Muscle of leg (tissue), 16 donors: ENCODE measurements at places on chromosomes 13 and 19. TPM values are rescaled to one million over a fixed set of nuclear protein-coding genes. Genes with fewer than 3 reads are reported as not detected.

DNA sequence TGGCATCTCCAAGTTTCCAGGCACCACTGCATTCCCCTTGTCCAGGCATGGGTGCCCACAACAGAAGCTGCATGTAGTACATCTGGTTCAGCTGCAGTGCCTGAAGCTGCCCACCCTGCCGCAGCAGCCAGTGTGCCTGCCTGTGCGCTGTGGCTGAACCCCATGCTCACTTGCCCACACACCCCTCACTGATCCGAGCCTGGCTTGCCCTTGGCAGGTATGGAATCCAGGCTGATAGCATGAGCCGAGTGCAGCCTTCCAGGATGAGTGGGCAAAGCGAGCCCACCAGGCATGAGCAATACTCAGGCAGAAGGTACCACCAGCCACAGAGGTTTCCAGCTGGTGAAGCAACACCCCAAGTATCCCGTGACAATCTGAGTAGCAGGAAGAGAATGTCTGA is 280.3 kb upstream of the KLF12 start:
- no peaks in the 10 kb centered on the region for H3K36me3 ChIP-seq
- no peaks in the 10 kb centered on the region for H3K27me3 ChIP-seq
- no peak overlapping the region for H3K27ac ChIP-seq
- no peak for DNase-seq
- H3K4me3 ChIP-seq = no peak overlapping the region
- no peaks in the 10 kb centered on the region for H3K4me1 ChIP-seq

Gene RASL11A
- 3.6 TPM for total RNA-seq

Gene UGGT2
- 40.0 TPM for total RNA-seq

Gene KL
- 4.2 TPM for total RNA-seq

DNA sequence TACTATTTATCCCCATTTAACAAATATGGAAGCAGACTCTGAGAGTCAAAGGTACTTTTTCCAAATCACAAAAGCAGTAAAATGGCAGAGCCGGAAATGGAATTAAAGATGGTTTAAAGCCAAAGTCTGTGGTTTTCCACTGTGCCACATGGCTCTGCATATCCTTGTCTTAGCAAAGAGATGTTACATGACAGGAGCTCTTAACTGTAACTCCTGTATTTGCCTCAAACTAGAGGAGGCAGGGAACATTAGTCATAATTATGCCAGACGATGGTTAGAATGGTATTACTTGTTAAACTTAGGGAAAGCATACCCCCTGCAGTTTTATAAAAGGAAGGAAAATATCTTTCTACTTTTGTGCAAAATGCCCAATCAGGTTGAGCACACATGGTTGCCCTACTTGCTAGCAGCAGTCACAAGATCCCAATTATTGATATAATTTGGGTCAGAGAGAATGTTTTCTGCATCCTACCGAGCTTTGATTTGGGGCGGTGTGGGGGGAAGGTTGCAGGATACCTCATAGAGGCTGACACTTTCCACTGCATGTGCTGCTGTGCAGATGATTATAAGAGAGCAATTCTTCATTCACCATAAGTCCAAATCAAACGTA is 42.0 kb upstream of the MAB21L1 start:
- H3K4me1 ChIP-seq = no peaks in the 10 kb centered on the region
- no peaks in the 10 kb centered on the region for H3K36me3 ChIP-seq
- no peak for DNase-seq
- no peak overlapping the region for H3K27ac ChIP-seq

DNA sequence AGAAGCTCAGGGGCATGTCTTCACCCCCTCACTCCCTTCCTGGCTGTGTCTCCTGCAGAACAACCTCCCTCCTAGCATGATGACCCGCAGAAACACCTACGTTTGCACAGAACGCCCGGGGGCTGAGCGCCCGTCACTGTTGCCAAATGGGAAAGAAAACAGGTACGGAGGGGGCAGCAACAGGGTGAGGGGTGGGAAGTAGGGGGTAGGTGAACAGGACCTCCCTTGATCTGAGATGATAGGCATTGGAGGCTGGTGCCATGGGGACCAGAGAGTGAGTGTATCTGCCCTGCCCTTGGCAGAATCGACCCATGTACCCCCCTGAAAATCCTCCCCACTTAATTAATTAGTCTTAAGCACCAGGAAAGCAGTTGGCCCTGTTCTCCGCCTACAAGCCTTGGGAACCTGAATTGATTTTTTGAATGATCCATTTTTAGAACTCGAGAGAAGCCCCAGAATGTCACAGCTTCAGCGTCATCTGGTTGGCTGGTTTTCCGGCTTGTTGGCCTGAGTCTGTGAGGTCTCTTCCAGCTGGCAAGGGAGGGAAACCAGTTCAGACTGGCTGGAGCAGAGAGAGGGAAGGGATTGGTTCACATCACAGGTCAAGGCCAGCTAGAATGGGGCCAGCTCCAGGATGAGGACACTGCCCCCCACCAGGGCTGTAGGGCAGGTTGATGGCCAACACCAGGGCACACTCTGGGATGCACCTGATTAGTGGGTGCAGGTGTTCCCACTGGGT is 28.2 kb downstream of the CKM start:
- H3K4me1 ChIP-seq = peaks cover 10% of the 10 kb centered on the region
- H3K36me3 ChIP-seq = peaks cover 58% of the 10 kb centered on the region
- H3K27me3 ChIP-seq = no peaks in the 10 kb centered on the region
- no peak overlapping the region for H3K27ac ChIP-seq
- H3K4me3 ChIP-seq = no peak overlapping the region

- H3K27ac ChIP-seq = no peak overlapping the region
- DNase-seq = no peak
- H3K36me3 ChIP-seq = no peaks in the 10 kb centered on the region
- H3K4me3 ChIP-seq = no peak overlapping the region
Measured at GRCh38 chr19:48644355-48644754, 1.6 kb downstream of the CA11 start.

GRCh38 chr13:49097374-49097773 is 121.7 kb downstream of the FNDC3A start:
- H3K4me1 ChIP-seq = no peaks in the 10 kb centered on the region
- H3K27me3 ChIP-seq = no peaks in the 10 kb centered on the region
- no peak overlapping the region for H3K4me3 ChIP-seq
- H3K27ac ChIP-seq = no peak overlapping the region

- no peak for DNase-seq
- H3K27me3 ChIP-seq = peaks cover 4% of the 10 kb centered on the region
- no peaks in the 10 kb centered on the region for H3K36me3 ChIP-seq
- H3K4me1 ChIP-seq = no peaks in the 10 kb centered on the region
Measured at GRCh38 chr19:45958769-45959516, 14.7 kb downstream of the NOVA2 start.

Gene TNNI3
- 0.80 TPM for total RNA-seq

DNA sequence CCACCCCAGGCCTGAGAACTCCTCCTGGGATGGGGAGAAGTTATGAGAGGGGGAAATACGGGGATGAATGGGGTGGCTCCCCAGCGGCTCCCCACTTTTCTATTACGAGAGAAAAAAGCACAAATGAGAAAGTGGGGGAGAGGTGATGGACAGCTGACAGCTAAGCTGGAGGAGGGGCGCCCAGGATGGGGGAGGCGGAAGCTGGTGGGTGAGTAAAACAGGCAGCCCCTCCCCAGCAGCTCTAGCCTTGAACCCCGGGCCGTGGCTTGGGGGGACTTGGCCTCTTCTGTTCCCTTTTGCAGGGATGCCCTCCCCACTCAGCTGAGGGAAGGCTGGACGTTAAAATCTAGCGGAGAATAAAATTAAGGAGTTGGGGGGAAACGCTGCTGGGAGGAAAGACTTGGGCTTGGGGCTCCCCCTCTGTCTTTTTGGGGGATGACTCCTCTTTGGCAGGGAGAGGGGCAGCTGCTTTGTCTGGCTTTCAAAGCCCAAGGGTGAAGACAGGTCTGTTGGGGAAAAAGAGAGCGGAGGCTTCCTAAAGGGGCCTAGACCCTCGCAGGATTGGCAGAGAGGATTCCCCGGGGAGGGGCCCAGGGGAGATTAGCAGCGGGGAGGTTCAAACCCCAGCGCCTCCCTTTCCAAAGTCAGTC is 1.4 kb upstream of the SAMD1 start:
- peaks cover 46% of the 10 kb centered on the region for H3K36me3 ChIP-seq
- H3K4me3 ChIP-seq = peak overlapping the region; percentile 71
- DNase-seq = peak; percentile 55
- peaks cover 20% of the 10 kb centered on the region for H3K4me1 ChIP-seq

DNA sequence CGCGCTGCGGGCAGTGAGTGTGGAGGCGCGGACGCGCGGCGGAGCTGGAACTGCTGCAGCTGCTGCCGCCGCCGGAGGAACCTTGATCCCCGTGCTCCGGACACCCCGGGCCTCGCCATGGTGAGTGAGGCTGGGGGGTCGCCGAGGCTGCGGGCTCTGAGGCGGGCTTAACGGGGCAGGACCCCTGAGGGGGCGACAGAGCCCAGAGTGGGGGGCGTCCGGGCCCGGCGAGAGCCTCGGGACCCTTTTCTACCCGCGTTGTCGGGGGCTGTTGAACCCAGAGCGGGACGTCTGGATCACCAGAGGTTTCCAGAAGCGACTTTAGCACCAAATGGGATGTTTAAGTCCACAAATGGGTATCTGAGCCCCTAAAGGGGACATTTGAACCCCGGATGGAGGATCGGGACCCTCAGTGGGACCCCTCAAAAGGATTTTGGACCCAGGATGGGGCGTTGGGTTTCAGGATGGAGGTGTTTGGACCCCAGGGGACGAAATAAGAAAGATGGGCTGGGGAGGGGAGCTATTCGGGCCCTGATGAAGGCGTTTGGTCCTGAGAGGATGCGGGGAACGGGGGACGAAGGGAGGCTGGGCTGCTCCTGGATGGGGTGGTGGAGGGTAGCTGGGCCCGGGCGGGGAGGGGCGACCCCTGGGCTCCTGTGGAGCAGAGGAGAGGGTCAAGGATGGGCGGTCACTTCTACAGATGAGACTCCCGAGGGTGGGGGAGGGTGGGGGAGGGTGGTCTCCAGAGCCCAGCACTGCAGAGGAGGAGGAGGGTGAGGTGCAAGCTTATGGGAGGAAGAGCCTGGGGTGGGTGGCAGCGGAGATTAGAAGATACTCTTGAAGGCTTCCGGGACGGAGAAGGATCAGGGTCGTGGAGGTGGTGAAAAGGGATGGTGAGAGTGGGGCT is at the start of gene CALM3:
CALM3 (plus strand) TSS at position 13 of the 907 bp plus-strand sequence; CDS start at position 118, 105 bp downstream.
- no peaks in the 10 kb centered on the region for H3K27me3 ChIP-seq
- H3K4me3 ChIP-seq = peak within 1 kb of the TSS; percentile 100
- H3K4me1 ChIP-seq = peaks cover 37% of the 10 kb centered on the region
- peak within 1 kb of the TSS; percentile 99 for H3K27ac ChIP-seq
- DNase-seq = peak; percentile 47
